HCEC 1CT (cell line): ENCODE measurements at places on chromosomes 13 and 19.

DNA sequence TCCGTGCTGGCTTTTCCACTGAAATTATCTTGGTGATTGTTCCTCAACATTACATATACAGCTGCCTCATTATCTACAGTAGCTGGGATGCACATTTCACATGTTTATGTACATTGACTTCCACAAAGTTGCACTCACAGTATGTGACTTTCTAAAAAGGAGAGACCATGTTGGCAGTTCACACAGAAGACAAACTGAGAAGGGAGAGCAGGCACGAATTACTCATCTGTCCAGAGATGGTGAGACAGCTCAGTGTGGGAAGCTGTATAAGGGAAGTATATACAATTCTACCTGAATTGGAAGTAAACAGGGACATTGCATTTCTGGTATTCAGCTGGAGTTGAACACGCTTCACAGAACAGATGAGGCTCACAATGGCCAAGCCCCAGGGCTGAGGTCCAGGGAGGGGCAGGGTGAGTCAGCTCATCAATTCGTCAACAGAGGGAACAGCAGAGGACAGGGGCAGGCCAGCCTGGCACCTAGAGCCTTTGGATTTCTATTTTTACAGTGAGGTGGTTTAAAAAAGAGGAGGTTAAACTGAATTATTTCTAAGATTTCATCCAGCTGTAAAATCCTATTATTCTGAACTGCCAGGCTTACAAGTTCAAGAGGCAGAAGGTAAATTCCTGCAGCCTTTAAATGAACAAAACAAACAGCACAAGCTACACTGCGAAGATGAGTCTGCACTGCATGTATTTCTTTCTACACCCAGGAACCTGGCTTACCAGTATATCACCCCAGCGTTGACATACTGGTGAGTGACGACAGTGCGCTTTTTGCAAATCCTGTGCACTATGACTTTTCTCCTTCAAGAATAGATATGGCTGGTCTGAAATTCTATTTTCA lies 9.8 kb downstream of the PARP4 start:
- peak; percentile 54 for DNase-seq

GRCh38 chr13:66958611-66959010 lies 271.5 kb downstream of the PCDH9 start:
- DNase-seq, result no peak

DNA sequence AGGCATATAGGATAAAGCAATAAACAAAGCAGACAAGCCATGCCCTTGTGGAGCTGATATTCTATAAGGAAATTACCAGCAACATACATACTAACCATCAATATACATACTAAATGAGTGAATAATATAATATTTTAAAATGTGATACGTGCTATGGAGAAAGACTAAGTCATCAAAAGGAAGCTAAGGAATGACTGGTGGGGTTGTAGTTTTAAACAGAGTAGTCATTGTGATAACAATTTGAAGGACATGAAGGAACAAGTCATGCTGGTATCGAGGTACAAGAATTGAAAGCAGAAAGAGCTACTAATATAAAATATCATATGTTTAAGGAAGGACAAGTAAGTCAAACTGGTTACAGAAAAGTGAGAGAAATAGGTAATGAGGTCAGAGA lies 894.9 kb upstream of the PCDH9 start:
- DNase-seq, result no peak

DNA sequence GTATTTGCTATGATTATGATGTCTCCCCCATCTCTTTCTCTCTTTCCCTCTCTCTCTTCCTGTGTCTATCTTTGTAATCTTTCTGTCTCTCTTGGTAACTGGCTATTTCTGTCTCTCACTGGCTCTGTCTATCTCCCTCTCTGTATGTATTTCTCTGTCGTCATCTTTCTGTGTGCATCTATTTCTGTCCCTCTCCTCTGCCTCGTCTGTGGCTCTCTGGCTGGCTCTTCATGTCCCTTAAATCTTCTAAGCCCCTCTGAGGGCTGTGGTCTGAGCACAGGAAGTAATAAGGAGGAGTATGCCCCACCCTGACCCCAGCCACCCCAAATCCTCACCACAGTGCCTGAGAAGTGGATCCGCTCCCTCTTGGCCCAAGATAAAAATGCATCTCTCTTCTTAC lies 104.4 kb downstream of the DNAJC15 start:
- DNase-seq, result no peak

GRCh38 chr13:27267596-27267995 lies 3.0 kb upstream of the RASL11A start:
- no peak for DNase-seq

GRCh38 chr13:42751693-42752092 lies 29.7 kb upstream of the FAM216B start:
- no peak for DNase-seq

DNA sequence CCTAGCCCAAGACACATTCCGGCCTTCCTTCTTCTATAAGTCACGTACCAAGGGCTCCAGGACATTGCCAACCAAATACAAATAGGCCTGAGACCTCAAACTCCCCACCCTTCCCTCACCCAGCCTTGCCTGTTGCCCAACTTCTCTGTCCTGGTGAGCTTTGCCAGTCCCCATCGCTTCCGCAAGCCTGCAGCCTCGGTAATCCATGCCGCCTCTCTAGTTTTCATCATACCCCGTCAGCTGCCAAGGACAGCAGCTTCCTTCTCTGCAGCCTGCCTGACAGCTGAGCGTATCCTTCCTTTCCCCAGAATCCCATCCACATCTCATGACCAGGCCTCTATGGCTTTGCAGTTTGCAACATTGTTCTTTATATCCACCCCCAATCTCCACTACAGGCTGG lies 36.6 kb upstream of the POMP start:
- DNase-seq, result no peak

DNA sequence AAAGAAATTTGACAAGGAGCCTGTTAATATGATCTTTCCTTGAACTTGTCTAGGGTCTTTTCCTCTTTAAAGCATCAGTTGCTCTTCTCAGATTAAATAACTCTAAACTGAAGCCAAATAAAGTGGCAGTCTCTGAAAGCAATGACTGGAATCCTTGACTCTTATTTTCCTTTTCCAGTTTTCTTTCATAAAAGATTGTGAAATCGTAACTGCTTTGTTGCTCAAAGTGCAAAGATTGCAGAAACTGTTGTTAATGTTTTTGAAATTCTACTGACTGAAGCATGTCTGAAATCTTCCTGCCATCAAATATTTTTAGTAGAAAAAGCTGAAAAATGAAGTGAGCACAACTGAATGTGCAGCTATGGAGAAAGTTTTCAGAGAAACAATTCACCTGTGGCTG lies 1.9 kb downstream of the NHLRC3 start:
- DNase-seq, result no peak

GRCh38 chr19:16374436-16374835 lies 49.8 kb downstream of the KLF2 start:
- DNase-seq, result no peak

DNA sequence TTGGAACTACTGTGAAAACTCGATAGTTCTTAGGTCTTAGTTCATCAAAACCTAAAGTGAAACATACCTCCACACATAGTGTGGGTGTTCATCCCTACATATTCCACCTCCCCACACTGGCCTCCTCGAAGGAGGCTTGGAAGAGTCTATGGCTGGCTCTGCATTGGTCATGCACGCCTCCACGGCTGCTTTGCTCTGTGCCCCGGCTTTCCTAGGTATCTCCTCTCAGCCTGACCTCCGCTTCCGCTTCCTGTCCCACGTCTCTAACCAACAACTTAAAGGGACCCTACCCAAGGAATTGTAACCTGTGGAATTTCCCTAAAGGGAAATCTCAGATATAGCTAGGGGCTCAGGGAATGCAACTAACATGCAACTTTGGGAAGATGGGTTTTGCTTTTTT lies 79.7 kb upstream of the MBNL2 start:
- no peak for DNase-seq

- DNase-seq, result no peak
Measured at GRCh38 chr13:96844616-96845015, 149.7 kb downstream of the OXGR1 start.

DNA sequence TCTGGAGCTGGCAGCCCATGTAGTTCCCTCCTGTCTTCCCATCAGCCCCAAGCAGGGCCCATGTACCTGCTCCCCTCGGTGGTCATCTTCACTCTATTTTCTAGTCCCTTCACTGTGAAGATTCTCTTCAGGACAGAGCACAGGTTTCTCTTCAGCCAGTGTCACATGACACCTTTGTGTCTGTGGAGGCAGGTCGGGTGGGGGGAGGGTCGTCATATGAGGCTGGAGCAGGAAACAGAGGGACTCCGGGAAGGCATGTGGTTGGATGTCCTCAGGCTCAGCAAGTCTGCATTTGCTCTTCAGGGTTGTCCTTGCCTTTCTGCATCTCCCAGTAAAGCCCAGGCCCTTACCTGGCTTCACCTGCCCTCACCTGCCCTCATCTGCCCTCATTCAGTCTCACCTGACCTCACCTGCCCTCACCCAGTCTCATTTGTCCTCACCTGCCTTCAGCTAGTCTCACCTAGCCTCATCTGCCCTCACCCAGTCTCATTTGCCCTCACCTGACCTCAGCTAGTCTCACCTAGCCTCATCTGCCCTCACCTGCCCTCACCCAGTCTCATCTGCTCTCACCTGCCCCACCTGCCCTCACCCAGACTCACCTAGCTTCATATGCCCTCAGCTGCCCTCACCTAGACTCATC lies 120.3 kb downstream of the ZDHHC20 start:
- DNase-seq, result no peak

DNA sequence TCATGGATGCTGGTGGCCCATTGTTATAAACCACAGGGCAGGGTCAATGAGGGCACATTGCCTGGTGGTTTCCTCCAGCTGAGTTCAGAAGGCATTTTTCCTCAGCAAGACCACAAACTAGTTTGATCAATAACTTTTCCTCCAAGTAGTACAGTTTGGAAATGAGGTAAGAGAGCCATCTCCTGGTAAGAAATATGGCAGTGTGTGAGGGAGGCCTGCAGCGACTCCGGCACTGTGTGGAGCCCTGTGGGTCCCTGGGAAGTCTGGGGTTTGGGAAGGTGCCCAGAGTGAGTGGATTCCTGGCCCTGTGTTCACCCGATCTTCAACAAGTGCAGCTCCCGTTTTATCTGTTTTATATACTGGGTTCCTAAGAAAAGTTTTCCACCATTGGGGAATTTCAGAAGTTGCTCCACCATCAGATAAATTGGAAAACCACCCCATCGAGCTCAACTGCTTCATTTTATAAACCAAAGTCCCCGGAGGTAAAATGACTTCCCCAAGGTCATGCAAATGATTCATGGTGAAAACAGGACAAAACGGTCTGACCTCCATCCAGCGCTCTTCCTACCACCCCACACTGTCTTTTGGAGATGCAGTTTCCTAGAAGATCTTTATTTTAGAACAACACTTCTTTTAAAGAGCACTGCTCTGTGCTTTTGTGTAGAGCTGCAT lies 148.4 kb downstream of the KATNAL1 start:
- DNase-seq, result peak; percentile 42

DNA sequence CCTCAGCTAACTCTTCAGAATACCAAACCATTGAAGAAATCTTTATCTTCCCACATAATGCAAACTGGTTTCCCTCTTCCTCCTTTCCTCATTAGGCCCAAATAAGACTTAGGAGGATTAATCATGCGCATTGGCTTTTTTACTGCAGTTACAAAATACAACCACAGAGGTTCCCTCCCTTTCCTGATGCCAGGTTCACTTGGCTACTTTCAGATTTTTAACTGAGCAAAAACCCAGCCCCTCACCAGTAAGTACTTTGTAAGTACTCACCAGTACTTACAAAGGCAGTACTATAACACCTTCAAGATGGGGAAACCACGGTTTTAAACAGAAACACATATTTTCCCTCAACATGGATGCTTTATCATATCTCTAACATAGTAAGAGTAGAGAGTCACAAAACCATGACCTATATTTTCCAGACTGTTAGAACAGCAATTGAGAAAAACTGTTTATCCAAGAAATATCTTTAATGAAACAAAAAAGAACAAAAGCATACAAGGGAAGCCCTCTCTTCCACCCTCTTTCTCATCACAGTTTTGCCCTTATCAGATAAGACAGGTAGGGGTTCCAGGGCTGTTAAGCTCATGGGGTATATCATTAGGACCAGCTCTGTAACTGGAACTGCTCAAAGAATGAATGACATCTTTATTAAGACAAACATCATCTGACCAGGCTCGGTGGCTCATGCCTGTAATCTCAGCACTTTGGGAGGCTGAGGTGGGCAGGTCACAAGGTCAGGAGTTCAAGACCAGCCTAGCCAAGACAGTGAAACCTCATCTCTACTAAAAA lies 12.7 kb downstream of the FOXO1 start:
- DNase-seq, result no peak

DNA sequence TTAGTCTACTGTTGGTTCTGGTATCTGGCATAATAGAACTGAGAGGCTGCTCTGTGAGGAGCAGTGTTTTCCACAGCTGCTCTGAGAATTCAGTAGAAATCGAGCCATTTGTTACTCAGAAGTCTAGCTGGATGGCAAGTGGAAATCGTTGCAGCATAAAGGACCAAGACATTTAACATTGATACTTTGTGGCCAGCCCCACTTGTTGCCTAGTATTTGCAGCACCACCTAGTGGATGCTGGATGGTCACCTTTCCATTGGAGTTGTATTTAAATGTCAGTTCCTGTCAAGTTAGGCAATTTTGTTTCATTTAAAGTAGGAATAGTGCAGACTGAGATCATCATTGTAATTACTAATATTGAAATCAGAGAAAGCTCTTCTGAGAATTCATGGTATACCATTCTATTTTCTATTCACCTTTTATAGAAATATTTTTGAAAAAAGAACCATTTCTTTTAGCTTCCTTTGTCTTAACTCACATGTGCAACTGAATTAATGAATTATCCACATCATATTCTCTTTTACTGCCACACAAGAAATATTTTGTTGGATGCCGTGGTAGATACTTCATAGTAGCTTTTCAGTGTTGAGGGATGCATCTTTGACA lies 64.6 kb downstream of the PDS5B start:
- peak; percentile 70 for DNase-seq

GRCh38 chr13:100630555-100630954 lies 42.0 kb upstream of the GGACT start:
- DNase-seq, result no peak

DNA sequence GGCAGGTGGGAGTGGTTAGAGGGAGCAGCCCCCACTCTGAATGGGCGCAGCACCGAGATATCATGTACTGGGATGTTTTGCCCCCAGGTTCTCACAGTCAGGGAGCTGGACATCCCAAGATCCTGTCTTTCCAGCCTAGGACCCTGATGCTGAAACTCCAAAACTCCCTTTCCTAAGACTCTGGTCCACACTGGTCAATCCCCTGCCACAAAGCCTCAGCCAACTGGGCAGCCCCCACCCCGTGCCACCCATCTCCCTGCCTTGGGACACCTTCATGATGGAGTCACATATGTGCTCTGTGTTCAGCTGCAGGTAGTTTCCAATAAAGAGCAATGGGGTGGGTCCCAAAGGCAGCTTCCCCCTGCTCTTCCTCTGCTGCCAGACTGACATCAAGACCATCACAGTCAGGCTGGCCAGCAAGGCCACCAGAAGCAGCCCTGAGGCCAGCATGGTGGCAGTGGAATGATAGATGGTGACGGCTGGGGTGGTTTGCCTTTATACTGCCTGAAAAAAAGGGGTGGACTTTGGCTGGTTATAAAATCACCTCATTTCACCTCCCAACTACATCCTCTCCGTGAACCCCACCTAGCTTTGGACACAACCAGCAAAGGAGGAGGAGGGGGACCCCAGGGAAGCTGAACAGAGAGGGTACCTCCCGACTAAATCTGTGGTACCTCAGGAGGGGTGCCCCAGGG lies 36.3 kb downstream of the CYP2B6 start:
- DNase-seq, result no peak
